ENCODE measurements at places on chromosomes 5 and 9. TPM values are rescaled to one million over a fixed set of nuclear protein-coding genes. Genes with fewer than 3 reads are reported as not detected.

GRCh38 chr9:128242828-128243214 is 33.0 kb downstream of the GOLGA2 start:
- H3K4me1 ChIP-seq = peaks cover 26% of the 10 kb centered on the region
- H3K36me3 ChIP-seq = no peaks in the 10 kb centered on the region
- H3K4me3 ChIP-seq = no peak overlapping the region
- no peak for DNase-seq

GRCh38 chr5:26847041-26847736 is 191.2 kb downstream of the CDH9 start:
- no peak overlapping the region for H3K4me3 ChIP-seq
- H3K27ac ChIP-seq = no peak overlapping the region
- no peaks in the 10 kb centered on the region for H3K36me3 ChIP-seq
- no peaks in the 10 kb centered on the region for H3K27me3 ChIP-seq

The KIF24 gene
- polyA plus RNA-seq = 1.1 TPM

- H3K4me3 ChIP-seq = no peak overlapping the region
- no peaks in the 10 kb centered on the region for H3K4me1 ChIP-seq
- H3K27me3 ChIP-seq = no peaks in the 10 kb centered on the region
- no peak overlapping the region for H3K27ac ChIP-seq
- peak; percentile 57 for DNase-seq
- no peaks in the 10 kb centered on the region for H3K36me3 ChIP-seq
Measured at GRCh38 chr5:137264573-137264972, 234.6 kb downstream of the SPOCK1 start.

DNA sequence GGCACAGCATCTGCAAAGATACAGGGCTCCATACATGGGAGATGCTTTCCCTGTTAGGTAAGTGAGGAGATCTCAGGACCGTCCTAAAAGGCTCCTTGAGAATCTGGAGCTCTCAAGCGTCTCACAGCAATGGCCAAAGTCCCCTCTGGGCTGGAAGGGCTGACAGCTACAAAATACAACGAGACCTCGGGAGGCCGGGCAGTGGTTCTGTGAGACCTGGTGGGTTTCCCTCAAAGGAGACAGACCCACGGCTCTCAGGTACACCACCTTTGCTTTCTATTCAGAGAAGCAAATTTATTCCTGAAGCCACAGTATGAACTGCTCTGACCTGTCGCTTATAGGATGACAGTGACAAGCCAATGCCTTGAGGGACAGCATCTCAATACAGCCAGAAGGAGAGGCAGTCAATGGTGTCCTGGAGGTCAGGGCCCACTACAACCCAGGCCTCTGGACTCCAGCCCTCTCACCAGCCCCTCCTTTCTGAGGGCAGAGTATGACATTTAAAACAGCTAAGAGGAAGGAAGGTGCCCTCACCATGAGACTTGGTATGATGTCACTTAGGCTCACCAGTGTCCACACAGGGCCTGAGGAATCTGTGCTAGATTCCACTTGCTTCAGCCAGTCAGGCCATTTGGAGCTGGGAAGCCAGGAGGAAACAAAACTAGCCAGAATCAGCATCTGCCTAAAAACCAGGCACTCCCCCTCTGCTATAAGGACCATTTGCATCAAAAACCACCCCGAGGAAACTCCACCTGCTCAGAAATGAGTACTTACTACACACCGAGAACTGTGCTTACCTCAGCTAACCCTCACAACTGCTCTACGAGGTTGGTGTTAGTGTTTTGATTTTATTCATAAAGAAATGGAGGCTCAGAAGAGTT is 86.5 kb upstream of the FSTL4 start:
- no peaks in the 10 kb centered on the region for H3K36me3 ChIP-seq
- no peaks in the 10 kb centered on the region for H3K4me1 ChIP-seq
- no peak overlapping the region for H3K4me3 ChIP-seq
- DNase-seq = no peak
- H3K27me3 ChIP-seq = peaks cover 3% of the 10 kb centered on the region

DNA sequence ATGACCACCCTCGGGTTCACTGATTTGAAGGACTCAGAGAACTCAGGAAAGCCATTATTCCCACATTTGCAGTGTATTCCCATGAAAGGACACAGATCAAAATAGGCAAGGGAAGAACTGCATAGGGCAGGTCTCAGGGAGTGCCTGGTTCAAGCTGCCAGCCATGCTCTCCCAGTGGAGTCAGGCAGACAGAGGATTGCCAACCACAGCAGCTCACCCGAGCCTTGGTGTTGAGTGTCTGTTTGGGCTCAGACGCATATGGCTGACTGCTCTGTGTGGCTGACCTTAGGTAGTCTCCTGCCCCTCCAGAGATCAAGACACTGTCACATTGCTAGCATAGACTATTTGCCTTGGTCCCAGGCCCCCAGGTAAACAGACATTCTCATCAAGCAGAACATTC is 115.8 kb upstream of the OTULINL start:
- DNase-seq = no peak
- H3K27me3 ChIP-seq = no peaks in the 10 kb centered on the region
- no peak overlapping the region for H3K27ac ChIP-seq
- no peak overlapping the region for H3K4me3 ChIP-seq
- peaks cover 39% of the 10 kb centered on the region for H3K4me1 ChIP-seq

DNA sequence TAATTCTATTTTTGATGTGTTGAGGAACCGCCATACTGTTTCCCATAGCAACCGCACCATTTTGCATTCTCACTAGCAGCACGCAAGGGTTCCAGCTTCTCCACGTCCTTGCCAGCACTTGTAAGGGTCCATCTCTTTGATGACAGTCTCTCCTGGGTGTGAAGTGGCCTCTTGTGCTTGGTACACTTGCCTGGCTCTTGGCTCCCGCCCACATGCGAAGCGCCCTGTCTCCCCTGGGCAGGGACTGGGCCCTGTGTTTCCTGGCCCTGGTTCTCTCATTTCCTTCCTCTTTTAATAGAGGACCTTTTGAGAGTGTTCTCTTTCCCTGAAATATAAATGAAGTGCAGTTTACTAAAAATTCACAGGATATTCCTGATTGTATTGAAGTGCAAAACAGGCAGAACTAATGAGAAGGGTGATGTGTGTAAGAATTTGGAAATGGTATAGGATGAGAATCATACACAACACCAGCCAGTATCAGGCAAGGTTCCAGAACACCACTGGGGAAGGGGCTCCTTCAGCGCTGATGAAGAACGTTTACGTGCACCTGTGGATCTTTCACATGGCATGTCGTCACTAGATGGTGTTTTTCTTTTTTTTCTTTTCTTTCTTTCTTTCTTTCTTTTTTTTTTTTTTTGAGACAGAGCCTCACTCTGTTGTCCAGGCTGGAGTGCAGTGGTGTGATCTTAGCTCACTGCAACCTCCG is 73.0 kb downstream of the EHMT1 start:
- no peaks in the 10 kb centered on the region for H3K27me3 ChIP-seq
- no peak overlapping the region for H3K4me3 ChIP-seq
- DNase-seq = no peak
- H3K4me1 ChIP-seq = peaks cover 5% of the 10 kb centered on the region
- no peaks in the 10 kb centered on the region for H3K36me3 ChIP-seq
- H3K27ac ChIP-seq = no peak overlapping the region

DNA sequence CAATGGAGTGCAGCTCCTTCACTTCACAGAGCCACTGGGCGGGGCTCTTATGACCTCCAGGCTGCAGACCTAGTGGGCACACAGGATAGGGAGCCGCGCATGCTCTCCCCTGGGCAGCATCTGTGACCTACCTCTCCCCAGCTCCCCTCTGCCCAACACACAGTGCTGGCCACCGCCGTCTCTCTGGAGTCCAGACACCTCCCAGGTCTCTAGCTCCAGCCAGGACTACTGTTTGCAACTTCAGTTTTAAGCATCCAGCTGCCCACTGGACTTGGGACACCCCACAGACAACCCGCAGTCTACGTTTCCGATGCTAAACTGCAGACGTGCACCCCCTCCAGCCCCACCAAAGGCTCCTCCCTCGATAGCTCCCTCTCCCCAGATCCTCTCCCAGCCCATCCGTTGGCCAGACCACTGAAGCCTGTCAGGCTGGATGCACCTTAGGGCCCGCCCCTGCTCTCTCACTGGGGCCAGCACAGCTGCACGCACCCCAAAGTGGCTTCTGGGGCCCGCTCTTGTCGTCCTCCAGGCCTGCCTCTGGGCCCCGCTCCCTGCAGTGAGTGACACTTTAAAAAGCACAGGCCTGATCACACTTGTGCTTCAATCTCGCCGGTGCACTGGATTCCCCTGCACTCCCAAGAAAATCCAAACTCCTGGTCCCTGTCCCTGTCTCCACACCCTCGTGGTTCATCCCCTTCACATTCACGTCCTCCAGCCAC is 11.3 kb downstream of the FLT4 start:
- no peaks in the 10 kb centered on the region for H3K4me1 ChIP-seq
- no peaks in the 10 kb centered on the region for H3K27me3 ChIP-seq
- no peak for DNase-seq
- H3K36me3 ChIP-seq = no peaks in the 10 kb centered on the region
- H3K4me3 ChIP-seq = no peak overlapping the region

DNA sequence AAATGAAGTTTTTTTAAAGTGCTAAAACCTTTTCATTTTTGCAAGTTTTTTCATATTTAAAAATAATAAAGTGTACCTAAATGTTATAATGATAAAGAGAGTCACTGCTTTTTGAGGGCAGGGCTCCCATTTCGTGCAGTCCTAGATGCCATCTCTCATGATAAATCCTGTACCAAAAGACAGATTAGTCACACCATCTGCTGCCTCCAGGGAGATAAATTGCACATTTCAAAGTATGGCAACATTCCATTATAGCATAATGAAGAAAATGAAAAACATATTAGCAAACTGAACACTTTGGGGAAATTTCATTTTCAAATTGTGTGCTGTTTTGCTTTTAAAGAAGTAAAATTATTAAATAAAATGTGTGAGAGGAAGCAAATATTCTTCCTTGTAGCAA is 257.2 kb downstream of the KIAA0825 start:
- H3K36me3 ChIP-seq = no peaks in the 10 kb centered on the region
- no peaks in the 10 kb centered on the region for H3K4me1 ChIP-seq
- no peak overlapping the region for H3K27ac ChIP-seq
- no peaks in the 10 kb centered on the region for H3K27me3 ChIP-seq

The HBEGF gene
- 36.1 TPM for polyA plus RNA-seq
